ENCODE measurements at places on chromosomes 7 and 10. TPM values are rescaled to one million over a fixed set of nuclear protein-coding genes. Genes with fewer than 3 reads are reported as not detected.
A peak's percentile ranks its signal among the peaks of the same experiment; 100 is the strongest.

The ITGA8 gene
- polyA plus RNA-seq, result 72.5 TPM

The UPK3B gene
- polyA plus RNA-seq, result 24.9 TPM

The ZNF518A gene
- polyA plus RNA-seq, result 47.5 TPM

The TRIL gene
- polyA plus RNA-seq, result 47.9 TPM

The AEBP1 gene
- polyA plus RNA-seq, result 60.6 TPM

The NUDT13 gene
- 7.9 TPM for polyA plus RNA-seq

The ARHGEF35 gene
- 18.1 TPM for polyA plus RNA-seq

The GRID1 gene
- polyA plus RNA-seq, result 1.9 TPM

The SLC18A3 gene
- not detected for polyA plus RNA-seq

The HPSE2 gene
- 10.7 TPM for polyA plus RNA-seq

The SPDYE9 gene
- polyA plus RNA-seq, result 0.95 TPM

GRCh38 chr7:35576031-35576573, 118.8 kb downstream of the HERPUD2 start:
- DNase-seq, result no peak

- DNase-seq, result no peak
Measured at GRCh38 chr7:111103678-111104274, 12.8 kb downstream of the LRRN3 start.

- no peak for DNase-seq
Measured at GRCh38 chr7:151424799-151425198, 15.0 kb upstream of the WDR86 start.

DNA sequence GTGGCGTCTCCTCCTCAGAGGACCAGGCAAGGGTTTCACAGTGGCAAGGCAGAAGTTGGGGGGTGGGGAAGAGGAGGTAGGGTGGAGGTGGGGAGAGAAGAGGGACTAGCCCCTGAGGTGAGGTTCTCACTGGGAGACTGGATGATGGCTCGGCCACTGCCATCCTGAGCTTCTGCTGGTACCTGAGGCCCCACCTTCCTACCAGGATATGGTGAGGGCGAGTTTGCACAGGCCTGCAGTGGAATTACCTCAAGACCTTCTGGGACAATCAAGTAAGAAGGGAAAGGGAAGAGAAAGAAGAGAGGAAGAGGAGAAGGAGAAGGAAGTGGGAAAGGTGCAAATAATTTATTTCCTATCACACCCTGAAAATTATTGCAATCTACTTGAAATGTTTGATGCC, 111.8 kb upstream of the GDF10 start:
- DNase-seq, result no peak

DNA sequence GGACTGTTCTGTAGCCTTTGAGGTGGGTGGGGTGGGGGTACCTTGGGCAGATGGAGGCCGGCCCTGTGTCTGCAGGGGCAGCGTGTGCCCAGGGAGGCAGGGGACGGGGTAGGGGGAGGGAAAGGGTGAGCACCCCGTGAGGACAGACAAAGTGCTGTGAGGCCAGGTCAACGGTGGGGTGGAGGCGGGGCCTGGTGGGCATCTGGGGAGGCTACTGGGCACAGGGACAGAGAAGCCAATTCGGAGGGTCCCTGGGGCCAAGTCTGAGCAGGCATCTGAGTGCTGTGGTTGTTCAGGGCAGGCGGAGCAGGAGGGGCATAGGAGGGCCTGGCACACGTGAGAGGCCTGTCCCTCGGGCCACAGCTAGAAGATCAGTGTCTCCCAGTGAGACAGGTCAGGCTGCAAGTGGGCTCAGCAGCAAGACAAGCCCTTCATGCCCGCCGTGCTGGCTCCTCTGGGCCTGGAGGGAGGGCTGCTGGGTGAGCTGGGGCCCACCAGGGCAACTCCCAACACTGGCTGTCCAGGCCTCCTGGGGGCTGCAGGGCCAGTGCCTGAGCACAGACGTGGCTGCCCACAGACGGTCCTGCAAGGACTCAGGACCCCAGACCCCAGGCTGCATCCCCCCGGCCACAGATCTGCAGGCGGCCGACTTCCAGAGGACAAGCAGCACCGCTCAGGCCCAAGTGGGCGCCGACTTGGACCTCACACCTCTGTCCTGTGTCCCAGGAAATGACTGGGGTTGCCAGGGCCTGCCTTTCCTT, 26.4 kb upstream of the KNDC1 start:
- peak; percentile 22 for DNase-seq

DNA sequence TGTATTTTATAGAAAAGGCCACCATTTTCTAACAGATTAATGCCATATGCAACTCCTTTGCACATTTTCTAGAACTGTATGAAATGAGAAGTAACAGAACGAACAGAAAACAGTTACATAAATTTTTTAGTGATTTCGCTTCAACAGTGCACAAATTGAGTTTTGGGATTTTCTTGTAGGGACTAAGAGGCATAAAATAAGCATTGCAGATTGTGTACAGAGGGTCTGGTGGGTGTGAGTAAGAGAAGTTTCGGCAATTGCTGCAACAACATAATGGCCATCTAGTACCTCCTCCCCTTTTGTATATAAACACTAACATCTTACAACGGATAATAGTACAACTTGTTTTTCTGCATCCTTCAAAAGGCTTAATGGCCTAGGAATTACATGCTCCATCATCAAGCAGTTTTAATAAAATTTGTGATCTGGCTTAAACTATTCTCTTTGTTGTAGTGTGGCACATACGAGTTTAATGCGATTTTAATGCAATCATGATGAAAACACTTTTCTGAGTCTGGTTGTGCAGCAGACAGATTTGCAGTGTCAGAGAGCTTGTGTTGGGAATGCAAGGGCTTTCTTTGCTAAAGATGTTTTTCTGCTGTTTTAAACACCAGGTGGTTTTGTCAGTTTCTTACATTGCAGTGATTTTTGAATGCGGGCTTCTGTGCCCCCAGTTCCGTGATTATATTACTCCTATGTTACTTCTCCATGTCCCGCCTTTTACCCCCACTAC, 2.9 kb downstream of the GLCCI1 start:
- no peak for DNase-seq

DNA sequence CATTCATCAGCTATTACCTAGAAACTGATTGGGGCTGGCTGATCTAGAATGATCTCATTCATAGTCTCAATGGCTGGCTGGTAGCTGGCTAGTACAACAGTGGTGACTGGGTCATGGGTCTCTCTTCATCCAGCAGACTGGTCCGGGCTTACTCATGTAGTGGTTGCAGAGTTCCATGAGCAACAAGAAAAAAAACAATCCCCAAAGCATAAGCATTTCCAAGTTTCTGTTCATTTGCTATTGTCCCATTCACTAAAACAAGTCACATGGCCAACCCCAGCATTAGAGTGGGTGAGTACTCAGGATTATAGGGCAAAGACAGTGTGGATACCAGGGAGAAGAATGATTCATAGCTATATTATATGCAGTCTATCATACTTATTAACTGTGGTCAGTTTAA, 85.2 kb upstream of the SEMA3C start:
- no peak for DNase-seq

DNA sequence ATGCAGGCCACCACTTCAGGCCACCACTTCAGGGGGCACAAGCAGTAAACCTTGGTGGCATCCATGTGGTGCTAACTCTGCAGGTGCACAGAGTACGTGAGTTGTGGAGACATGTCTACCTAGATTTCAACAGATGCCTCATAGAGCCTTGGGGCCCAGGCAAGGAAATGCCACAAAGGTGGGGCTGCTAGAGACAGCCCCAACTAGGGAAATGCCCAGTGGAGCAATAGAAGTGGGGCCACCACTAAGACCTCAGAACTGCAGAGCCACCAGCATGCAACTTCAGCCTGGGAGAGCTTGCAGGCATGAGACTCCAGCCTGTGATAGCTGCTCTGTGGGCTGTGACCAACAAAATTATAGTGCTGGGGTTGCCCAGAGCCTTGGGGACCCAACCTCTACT, 107.6 kb downstream of the DNAJC1 start:
- no peak for DNase-seq

GRCh38 chr7:79684384-79684783, 230.9 kb upstream of the MAGI2 start:
- DNase-seq, result no peak

DNA sequence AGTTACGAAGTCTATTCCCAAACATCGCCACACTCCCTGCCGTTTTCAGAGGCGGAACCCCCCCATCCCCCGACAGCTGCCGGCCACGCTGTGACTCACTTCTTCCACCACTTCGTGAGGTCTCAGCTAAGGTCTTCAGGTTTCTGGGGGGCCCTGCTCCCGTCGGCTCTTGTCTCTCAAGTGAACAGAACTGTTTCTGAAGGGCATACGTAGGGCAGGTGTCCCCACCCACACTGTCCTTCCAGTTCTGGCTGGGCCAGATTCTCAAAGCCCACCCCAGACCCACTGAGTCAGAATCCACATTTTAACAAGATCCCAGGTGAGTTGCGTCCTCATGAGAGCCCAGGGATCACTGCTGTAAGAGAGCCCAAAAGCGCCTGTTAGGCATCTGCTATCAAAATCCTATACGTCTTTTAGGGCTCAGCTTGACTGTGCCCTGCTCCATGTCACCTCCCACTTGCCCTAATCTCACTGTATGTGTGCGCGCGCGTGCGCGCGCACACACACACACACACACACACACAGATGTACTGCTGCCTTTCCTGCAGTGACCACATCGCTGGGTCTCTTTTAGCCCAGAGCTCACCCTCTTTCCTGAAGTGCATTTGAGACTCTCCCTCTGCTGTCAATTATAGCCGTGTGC, 78.8 kb downstream of the PROSER2 start:
- DNase-seq, result no peak

- DNase-seq, result no peak
Measured at GRCh38 chr10:10165415-10165814, 852.3 kb upstream of the CELF2 start.

DNA sequence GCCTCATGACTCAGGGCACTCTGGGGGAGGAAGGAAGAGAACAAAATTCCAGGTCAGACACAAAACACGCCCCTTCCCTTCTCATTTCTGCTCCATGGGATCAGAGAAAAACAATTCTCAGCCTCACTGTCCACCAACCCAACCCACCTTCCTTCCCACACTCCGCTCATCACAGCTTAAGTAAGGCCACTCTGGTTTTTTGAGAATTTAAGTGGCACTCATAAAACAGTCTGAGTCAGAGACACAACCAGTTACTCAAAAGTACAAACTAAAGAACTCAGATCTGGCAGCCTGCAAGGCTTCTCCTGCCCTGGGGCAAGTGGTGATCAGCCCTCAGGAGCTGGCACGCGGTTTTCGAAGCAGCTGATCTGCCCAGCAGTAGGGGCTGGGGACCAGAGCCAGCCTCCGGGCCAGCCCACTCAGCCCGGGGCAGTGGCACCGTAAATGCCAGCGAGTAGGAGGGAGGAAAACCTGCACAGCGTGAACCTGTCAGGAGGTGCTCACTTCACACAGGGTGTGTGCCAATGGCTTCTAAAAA, 39.1 kb upstream of the ABLIM1 start:
- peak; percentile 85 for DNase-seq

DNA sequence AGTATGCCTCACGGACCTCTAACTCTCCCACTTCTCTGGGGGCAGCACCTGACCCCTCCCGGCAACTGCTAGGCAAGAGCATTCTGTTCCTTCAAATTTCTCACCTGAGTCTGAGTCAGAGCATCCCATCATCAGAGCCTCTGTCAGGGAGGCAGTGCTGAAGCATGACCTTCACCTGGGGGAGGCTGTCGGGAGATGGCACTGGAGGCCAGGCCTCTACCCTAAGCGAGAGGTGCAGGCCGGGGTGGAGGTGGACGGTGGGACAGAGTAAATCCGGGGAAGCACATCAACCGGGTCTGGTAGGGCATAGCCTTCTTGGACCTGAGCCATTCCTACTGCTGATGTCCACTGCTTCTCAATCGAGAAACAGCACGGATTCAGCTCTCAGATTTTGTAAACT, 90.4 kb downstream of the SPAG6 start:
- no peak for DNase-seq

DNA sequence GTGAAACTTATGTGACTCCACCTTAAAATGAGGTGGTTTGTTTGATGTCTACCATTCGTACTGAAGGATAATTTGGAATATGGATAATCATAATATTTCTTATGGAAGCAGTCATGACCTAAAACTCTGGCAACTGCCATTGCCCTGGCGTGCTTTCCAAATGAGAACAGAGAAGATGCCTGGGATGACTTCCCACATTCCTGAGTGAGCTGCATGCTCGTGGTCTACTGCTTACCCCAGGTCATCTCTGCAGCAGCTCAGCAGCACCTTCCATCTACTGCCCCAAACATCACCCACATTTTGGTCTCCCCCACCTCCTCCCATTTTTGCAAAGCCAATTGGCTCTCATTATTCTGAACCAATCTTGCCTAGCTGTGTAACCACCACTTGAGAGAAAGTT, 40.1 kb downstream of the LYZL1 start:
- DNase-seq, result no peak

DNA sequence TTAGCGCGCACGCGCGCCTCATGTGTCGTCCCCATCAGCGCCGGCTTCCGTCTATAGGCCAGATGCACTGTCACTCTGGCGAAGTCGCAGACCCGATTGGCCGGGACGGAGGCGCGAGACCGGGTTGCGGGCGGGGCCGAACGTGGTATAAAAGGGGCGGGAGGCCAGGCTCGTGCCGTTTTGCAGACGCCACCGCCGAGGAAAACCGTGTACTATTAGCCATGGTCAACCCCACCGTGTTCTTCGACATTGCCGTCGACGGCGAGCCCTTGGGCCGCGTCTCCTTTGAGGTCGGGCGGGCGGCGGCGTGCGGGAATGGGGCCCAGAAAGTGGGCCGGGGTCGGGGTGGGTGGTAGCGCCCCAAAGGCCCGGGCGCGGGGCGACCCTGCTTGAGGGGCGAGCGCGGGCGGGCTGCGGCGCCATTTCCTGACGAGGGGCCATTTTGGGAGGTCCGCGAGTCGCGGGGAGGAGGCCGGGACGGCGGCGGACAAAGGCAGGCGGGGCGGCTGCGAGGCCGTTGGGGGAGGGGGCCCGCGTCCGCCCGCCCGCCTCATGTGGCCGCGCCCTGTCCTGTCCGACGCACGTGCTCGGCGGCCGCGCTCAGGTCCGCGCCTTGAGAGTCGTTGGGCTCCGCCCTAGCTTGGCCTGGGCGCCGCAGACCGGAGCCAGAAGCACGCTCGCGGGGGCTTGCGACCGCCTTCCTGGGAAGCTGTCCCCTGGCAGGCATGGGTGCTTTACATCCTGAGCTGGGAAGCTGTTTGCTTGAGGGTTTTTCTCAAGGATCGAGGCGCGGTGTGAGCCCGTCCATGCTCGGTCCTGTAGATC, at the start of gene PPIA:
Gene PPIA, plus strand, starts transcription at position 178 of the 825 bp plus-strand sequence. Its CDS starts 44 bp downstream, at position 222.
- peak; percentile 98 for DNase-seq

DNA sequence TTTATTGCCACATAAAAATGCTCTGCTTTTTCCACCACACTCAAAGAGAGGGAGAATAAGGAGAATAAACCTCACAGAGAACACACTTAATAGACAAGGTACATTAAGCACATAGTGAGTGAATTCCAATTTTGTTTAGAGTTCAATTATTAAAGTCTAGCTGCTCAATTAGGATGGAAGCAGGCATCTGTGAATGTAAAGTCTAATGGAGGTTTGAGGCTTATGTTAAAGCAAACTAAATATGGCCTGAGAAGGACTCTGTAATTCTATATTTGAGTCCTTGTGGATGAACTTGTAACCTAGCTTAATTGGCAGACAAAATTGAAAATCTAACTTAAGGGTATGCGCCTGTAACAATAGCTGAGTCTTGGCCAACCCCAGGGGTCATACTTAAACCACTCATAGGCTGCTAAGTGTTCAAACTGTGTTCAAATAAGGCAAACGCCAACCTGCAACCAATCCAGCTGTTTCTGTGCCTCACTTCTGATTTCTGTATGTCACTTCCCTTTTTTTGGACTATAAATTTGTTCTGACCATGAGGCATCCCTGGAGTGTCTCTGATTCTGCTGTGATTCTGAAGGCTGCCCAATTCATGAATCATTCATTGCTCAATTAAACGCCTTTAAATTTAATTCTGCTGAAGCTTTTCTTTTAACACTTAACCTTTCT, 31.3 kb upstream of the NME8 start:
- no peak for DNase-seq

Measured in left lung (tissue), 14 donors.